ENCODE measurements at places on chromosomes 4 and X.

- no peak for DNase-seq
Observed at GRCh38 chrX:18424482-18425198, 768 bp upstream of the CDKL5 start.

DNA sequence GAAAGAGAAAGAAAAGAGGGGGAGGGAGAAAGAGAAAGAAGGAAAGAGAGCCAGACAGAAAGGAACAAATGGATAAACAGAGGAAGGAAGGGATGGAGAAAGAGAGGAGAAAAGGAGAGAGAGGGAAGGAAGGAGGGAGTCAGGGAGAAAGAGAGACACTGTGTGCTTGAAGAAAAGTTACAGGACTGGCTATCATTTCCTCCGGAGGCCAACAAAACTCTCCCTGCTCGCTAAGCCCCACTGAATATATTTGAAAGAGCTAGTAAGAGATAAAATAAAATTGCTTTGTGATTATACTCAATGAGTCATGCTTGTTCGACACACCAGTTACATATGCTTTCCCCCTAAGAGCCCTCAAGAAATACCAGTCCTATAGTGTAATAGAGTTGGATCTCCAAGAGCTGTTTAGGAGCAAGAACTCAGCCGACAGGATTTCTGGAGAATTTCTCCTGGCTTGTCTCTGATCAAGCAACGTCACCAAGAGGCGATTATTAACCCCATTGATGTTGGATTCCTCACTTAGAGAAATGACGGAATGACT lies 102.2 kb downstream of the MXRA5 start:
- DNase-seq = peak; percentile 65

DNA sequence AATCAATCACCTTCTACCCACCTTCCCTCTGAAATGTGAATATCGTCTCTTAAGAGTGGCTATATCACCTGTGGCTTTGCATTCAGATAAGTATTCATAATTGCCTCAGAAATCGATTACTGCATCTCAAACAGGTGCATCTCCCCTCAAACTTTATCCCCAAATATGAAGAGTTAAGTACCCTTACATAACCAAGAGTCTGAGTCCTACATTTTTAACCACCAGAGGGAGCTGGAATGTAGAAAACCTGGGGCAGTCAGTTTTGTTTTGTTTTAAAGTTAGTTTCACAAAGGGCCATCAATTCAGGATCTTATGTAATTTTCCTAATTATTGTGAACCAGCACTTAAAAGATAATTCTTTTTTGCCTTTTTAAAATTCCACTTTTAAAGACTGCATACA lies 5.7 kb downstream of the TCEANC start:
- DNase-seq = no peak

DNA sequence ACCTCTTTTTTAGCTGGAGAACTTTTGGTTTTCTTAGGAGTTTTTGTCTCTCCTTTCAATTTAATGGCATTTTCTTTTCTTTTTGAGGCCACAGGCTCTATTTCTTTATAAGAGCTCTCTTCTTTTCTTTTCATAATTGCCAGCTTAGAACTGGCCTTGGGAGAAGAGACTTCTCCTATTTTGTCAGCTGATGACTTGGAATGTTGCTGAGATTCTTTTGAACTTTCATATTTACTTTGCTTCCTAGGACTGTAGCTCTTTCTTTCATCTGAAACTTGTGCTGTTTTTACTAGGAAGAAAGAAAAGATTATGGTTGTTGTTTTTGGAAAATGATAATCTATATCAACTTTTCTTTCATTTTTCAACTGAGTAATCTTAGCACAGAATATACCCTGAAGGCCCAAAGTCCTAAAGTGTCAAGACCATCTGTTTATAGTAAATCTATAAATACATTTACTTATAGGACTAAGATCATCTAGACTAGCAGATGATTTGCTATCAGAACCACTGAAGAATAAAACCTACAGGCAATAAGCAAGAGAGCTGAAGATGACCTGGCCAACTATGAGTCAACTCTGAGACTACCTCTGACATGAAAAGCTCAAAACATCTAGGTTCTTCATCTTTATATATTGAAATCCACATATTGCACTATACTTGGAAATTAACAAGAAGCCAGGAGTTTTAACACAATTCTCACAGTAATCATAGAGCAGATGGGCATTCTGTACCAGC lies 45.6 kb downstream of the RFC1 start:
- DNase-seq = peak; percentile 12

- DNase-seq = no peak
Observed at GRCh38 chr4:144501231-144501780, 144.7 kb upstream of the HHIP start.

DNA sequence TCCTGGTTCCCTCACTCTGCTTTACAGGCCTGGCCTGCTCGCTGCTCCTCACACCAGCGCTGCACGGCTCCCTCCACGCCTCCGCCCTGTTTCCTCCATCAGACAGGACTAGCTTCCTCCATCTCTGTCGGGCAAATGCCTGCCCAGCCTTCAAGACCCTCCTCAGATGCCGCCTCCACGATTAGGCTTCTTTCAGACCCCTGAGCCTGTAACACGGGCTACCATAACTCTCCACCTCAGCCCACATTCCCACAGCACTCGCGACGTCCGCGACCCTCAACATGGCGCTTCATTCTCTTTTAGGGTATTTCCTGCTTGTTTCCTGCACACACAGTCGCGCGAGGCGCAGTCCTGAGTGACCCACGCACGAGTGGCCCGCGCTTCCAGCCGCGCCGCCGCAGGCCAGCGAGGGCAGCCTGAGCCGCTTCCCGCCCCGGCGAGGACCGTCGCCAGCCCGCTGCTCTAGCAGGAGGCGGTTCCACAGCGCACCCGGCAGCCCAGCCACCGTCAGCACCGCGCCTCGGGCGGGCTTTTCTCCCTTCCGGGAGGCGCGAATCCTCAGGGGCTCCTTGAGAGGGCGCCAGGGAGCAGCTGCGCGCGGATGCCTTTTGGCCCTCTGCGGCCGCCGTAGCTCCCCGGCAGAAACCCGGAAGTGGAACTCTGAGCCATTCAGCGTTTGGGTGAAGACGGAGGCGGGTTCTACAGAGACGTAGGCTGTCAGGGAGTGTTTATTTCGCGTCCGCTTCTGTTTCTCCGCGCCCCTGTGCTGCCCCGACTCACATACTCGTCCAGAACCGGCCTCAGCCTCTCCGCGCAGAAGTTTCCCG lies at the start of gene FRG1:
TSS of gene FRG1 (plus strand) at position 695 of the 827 bp plus-strand sequence. CDS start 138 bp downstream, outside the sequence.
- DNase-seq = peak; percentile 76

DNA sequence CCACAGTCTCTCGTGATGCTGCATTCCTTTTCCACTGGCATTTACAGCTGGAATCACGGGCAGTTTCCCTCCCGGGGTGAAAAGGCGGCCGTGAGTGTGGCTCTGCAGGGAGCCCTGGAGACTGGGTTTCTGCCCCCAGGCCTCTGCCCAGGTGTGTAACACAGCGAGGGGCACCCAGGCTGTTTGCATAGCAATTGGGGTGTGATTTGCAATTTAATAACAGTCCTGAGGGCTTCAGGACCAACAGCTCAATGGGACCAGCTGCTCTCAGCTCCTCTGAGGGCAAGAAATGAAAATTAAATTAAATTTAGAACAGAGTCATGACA lies 99.0 kb upstream of the SHOX start:
- DNase-seq = no peak

- no peak for DNase-seq
Observed at GRCh38 chr4:123976285-123976684, 579.7 kb downstream of the SPRY1 start.

DNA sequence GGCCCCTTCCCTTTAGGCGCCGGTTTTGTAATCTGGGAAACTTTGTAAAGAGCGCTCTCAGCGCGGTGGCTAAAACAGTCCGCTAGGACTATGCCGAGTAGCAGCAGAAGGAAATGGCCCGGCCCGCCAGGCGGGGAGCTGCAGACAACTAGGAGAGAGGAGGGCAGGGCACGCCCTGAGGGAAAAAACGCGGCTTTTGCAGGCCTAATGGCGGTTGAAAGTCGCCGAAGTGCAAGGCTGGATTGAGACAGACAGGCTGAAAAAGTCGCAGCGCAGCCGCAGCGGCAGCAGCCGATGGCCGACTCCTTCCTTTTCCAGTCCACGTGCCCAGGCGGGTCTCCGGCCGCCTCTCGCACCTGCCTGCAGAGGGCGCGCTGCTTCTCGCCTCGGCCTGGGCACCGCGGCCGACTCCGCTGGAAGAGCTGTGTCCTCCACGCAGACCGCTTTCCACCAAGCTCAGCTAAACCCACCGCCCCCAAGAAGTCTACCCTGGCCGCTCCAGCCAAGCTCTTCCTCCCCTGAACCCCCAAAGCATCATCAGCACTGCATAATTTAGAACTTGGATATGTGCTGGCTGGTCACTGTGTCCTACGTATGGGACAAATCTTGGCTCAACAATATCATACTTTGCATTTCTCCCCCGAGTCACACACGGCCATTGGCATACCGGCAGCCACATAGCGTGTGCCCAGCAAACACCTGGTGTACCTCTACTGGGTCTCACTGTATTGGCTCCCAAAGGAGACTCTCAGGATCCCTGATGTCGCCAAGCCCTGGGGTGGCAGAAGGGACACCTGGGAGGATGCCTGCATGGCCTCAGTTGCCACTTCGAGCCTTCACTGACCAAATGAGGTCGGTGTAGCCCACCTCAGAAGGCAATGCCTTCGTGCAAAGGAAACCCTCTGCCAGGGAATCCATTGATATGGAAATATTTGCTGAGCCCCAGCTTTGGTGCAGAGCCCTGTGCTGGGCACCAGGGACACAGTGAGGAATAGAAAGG lies 14.5 kb downstream of the SLC25A5 start:
- DNase-seq = no peak

DNA sequence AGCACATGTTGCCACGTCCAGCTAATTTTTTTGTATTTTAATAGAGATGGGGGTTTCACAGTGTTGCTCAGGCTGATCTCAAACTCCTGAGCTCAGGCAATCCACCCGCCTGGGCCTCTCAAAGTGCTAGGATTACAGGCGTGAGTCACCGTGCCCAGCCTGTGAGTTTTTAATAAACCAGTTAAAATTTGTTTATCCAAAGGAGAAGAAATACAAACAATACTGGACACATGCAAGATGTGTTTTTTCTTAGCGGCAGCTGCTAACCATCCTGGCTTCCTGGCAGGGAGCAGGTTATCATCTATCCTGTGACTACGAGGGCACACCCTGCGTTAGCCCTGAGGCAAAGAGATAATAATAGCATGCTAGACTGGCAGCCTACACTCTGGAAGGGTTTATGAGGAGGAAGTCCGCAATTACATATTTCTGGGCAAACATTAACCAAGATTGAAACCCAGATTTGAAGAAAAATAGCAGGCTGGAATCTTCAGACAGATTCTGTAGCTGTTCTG lies 191.4 kb downstream of the SPRY1 start:
- peak; percentile 29 for DNase-seq

DNA sequence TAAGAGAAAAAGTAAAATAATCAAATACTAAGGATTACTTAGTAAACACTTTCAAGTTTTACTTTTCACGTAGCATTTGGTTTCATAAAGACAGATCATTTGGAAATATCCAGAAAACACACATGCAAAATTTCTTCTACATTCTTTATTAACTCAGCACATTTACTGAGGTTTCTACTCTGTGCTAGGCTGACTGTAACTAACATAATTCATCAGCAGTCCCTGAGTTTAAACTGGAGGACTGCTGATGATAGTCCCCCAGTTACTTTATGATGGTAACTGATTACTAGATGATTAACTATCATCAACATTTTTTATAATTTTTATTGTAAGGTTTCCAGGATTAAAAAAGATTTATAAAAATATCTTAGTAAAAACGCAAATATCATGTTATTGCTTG lies 12.3 kb downstream of the LEF1 start:
- no peak for DNase-seq

GRCh38 chrX:12825801-12826200 lies 34.6 kb downstream of the PRPS2 start:
- DNase-seq = no peak
